Thoracic aorta (tissue), 2 donors: ENCODE measurements at places on chromosomes 12 and 14.

GRCh38 chr12:12425616-12426015 lies 68.7 kb downstream of the BORCS5 start:
- no peak for DNase-seq

DNA sequence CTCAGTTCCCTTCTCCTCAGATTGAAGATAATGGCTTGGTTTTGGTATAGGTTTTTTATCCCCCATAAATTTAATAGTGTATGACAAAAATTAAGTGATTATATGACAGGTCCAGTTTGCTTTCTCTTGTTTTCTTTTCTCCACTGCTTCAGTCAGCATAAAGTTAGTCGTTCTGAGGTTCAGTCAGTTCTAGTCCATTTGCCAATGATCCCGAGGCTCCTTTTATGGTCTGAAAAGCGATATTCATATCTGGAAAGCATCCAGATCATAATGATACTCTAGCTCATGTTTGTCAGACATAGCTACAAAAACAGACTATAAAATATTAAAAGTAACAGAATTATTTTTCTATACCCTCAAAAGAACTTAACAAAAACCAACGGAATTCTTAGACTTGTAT lies 67.1 kb upstream of the SLC38A4 start:
- no peak for DNase-seq

DNA sequence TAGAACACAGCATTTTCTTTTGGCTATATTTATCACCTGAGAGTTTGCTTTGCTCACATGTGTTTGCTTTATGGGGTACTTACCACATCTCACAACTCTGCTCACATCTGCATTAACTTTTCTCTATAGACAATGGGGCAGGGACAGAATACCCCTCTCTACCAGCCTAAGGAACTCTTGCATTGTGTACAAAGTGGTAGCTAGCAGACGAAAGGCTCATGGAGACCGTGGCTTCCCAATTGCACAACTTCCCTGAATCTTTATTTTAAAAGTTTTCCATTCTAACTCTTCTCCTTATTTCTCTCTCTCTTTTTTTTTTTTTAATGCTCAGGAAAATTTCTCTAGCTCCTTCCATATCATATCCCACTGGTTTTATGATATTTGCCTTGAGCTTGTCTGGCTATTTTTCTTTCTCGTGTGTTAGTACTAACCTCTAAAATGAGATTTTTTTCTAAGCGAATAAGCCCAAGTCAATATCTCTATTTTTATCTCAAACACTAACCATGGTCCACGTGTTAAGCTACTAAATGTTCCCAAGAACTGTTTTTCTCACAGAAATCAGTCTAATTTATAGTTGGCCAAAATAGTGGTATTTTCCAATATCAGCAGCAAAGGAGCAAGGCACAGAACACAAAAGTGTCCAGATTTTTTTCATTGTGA lies 155.2 kb downstream of the STXBP6 start:
- no peak for DNase-seq

DNA sequence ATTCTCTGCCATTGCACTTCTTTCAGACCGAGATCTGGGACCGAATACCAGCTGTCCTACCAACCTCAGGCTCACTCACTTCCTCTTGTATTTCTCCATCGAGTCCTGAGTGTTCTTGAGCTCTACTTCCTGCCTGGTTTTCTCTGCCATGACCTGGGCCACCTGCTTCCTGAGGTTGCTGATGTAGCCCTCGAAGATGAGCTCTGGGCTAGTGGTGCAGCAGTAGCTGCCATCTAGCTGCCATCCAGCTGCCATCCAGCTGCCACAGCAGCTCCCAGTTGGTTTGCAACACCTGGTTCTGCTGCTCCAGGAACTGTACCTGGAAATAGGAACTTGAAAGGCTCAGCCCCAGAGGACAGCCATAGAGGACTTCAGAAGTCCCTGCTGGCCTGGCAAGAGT lies 15.0 kb upstream of the KRT73 start:
- DNase-seq: no peak

GRCh38 chr12:64894827-64895475 lies 70.5 kb downstream of the TBC1D30 start:
- no peak for DNase-seq

GRCh38 chr12:9651265-9651729 lies 18.2 kb upstream of the CLEC2D start:
- DNase-seq: no peak
